ENCODE measurements at places on chromosomes 11 and 22.

DNA sequence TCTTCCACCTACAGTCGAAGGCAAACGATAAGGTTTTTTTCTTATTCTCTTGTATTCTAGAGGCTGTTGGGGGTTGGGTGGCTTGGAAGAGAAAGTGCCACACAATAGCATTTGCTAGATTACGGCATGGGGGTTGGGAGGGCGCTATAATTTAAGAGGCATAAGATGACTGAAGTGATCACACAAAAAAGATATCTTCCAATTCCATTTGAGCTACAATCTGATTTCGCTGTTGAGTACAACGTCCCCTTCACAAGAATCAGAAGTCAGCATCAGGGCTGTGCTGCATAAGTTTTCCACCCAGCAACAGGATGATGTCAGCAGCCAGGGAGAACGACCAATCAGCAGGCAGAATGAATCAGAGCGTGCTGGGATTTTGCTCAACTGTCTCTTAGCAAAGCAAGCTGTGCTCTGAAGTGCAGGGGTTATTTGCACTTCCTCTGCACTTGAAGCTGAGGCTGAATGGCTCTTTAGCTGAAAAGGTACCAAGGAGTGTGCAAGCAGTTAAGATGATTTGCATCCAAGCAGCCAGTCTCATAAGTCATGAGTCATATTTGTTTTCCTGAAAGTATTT is 23.2 kb upstream of the SESN3 start:
- DNase-seq: peak; percentile 72

DNA sequence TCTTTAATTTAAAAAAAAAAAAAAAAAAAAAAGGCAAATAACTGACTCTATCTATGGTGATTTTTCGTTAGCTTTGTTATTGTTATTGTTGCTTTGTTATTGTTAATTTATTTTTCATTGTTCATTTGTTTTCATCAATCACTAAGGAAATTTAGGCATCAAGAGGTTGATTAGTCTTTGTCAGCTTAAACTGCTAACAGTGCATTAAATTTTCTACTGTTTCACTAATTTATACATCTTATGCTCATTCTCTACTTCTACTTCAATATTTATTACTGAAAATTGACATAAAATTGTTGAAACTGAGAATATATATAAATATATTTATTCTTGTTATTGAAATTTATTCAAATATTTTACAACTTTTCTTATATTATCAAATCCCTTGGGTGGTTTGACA is 24.0 kb downstream of the TBCEL start:
- DNase-seq: no peak

DNA sequence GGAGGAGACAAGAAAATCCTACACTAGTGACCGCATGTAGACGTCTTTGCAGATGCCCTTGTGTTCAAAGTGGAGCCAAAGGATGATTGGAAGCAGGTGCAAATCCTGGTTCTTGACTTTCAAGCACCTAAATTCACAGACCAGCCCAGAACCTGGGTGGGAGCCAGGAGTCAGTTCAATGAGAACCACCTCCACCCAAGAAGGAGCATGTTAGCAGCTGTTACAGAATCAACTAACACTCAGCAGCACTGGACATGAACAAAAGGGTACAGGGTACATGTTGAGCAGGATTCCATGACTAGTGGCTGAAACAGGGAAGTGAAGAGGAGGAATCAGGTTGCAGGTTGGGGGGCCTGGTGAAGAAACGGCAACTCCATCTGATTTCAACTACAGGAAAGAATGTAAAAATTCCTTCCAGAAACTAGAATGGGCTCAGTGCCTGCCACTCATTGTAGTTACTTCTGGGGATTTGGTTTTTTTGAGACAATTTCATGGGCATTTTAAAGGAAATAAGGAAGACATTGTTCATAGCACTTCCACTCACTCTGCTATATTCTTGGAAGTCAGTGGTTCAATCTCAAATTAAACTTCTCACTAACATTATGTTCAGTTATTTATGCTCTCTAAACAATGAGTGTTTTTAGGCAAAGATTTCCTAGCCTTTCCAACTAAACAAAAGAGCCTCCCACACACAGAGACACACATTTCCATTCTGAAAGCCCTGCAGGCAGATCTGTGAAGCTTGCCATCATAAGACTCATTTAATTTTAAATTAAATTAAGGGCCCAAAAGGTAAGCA is 173.3 kb downstream of the CADM1 start:
- no peak for DNase-seq

- no peak for DNase-seq
These were observed 44.5 kb downstream of the TRIOBP start for GRCh38 chr22:37741312-37741795.

Measured in stimulated activated CD4-positive, alpha-beta T cell treated with anti-CD3 and anti-CD28 coated beads, Interleukin-2, amount 100 ng/mL, for 24 hours (primary cell).